Activated CD4-positive, alpha-beta T cell treated with anti-CD3 and anti-CD28 coated beads, Interleukin-2, amount 10 ng/mL, durations not matched to agents 24 days and 14 days (primary cell): ENCODE measurements at places on chromosomes 5 and 9. TPM values are rescaled to one million over a fixed set of nuclear protein-coding genes. Genes with fewer than 3 reads are reported as not detected.

DNA sequence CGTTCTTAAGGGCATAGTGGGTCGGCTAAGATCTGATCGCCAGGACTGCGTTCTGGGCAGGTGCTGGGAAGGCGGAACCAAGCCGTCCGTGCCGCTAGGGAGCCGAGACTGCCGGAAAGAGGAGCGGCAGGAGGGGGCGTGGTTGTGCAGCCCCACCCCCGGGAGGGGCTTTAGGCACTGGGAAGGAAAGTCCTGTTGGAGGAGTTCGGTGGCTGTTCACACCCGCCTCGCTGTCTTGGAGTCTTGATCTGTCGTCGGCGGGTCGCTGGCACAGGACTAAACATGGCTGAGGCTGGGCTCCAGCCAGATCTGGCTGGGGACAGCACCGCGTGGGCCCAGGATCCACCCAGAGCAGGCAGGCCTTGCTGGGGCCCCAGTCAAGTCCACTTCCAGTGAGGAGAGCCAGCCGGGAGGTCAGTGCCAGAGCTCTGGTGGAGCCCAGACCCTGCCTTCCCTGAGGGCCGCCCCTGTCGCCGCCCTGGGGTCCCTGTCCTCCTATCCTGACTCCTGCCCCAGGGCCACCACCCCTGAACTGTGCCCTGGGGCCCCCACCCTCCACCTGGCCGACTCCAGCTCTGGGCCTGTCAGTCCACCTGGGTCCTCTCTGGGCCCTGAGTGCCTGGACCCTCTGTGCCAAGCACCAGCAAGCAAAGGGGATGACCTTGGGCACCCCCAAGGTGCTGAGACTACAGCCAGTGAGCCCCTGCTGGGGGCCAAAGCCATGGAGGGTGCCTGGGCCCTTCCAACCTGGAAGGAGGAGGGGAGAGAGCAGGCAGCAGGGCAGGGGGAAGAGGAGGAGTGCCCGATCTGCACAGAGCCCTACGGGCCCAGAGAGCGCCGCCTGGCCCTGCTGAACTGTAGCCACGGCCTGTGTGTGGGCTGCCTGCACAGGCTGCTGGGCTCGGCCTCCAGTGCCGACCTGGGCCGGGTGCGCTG is 4.5 kb downstream of the RNF208 start:
- no peak overlapping the region for H3K4me3 ChIP-seq
- no peaks in the 10 kb centered on the region for H3K4me1 ChIP-seq
- peaks cover 4% of the 10 kb centered on the region for H3K36me3 ChIP-seq
- H3K27me3 ChIP-seq = no peaks in the 10 kb centered on the region
- H3K27ac ChIP-seq = no peak overlapping the region
- DNase-seq = no peak

Gene SLC1A1
- 0.17 TPM in 1 of 2 replicates, not detected in the other for total RNA-seq

DNA sequence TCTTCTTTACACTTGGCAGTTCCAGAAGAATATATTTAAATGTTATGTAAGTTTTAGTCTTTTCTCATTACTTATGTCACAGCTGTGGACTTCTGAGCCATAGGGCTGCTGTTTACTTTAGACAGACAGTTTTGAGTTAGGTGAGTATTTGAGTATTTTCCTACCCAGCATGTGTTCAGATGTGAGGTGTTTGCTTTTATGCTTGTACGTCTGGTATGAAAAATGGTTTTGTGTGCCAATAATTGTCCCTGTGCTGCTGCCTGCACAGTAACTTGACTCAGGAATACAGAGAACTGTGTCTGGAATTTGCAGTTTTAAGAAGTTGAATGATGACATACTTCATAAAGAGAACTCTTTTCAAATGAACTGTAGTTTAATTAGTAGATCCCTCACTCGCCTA is 20.8 kb downstream of the MEGF10 start:
- H3K4me1 ChIP-seq = no peaks in the 10 kb centered on the region
- no peak overlapping the region for H3K4me3 ChIP-seq
- no peak overlapping the region for H3K27ac ChIP-seq
- H3K27me3 ChIP-seq = peaks cover 14% of the 10 kb centered on the region
- no peak for DNase-seq
- no peaks in the 10 kb centered on the region for H3K36me3 ChIP-seq

GRCh38 chr5:12023614-12024241 is 119.5 kb upstream of the CTNND2 start:
- no peak overlapping the region for H3K4me3 ChIP-seq
- H3K36me3 ChIP-seq = no peaks in the 10 kb centered on the region
- no peaks in the 10 kb centered on the region for H3K4me1 ChIP-seq
- DNase-seq = no peak
- no peaks in the 10 kb centered on the region for H3K27me3 ChIP-seq
- no peak overlapping the region for H3K27ac ChIP-seq

Gene AK8
- total RNA-seq = 0.33 TPM in 1 of 2 replicates, not detected in the other

DNA sequence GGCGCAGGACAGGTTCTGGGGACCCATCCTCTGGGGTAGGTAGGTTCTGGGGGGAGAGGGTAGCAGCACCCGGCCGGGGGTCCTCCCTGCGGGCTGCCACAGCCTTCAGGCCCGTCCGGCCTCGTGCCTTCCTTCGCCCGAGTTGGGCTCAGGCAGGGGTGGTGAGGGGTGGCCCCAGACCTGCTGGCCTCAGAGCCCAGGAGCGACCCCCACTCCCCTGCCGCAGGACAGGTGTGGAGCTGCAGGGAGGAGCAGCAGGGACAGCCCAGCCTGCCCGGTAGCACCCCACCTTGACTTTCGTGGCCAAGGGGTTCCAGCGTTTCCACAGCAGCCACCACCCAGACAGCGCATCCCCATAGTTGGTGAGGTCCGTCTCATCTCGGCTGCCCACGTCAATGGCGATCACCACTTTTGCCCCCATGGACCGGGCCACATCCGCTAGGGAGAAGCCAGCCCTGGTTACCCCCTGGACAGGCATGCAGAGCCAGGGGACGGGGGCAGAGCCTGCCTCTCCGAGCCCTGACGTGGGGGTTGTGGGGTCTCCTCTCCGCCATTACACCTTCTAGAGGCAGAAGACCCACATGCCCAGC is 3.4 kb upstream of the NSMF start:
- no peak overlapping the region for H3K27ac ChIP-seq
- peak; percentile 62 for DNase-seq
- H3K4me1 ChIP-seq = peaks cover 2% of the 10 kb centered on the region
- H3K36me3 ChIP-seq = no peaks in the 10 kb centered on the region
- H3K27me3 ChIP-seq = no peaks in the 10 kb centered on the region

DNA sequence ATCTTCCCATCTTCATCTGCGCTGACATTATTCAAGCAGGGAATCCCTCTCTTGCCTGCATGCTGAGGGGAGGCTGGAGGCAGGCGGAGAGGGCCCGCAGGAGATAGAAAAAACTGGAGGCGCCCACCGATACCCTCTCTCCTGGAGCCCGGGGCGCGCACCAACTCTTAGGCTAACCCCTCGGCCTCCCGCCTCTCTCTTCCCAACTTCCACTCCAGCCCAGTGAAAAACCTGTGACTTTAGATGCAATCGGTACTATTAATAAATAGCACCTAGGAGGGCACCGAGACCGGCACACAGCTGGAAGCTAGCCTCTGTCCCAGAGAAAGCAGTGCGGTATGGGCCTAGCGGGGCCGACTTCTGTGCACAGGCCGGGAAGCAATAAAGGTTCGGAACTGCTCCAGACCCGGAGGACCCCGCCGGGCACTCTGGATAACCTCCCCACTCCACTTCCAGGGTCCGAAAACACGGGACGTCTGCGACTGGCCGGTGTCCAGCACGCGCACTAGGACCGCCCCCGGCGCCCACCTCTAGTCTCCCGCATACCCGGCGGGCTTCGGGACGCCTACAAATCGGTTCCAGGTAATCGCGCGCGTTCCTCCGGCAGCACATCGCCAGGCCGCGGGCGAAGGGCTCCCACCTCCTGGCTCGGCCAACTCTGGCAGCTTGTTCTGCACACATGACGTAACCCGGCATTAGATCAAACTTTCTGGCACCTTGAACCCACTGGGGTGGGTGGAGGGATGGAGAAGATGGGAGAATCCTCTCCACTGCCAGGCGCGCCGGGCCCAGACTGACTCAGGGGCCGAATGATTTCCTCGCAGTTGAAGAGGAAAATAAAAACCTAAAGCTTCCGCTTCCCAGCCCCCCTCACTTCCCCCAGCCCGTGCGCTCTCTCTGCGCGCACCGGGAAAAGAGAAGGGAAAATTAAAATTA is 1.4 kb downstream of the EFNA5 start:
- peak; percentile 56 for DNase-seq
- no peak overlapping the region for H3K27ac ChIP-seq
- H3K4me3 ChIP-seq = peak overlapping the region; percentile 51

DNA sequence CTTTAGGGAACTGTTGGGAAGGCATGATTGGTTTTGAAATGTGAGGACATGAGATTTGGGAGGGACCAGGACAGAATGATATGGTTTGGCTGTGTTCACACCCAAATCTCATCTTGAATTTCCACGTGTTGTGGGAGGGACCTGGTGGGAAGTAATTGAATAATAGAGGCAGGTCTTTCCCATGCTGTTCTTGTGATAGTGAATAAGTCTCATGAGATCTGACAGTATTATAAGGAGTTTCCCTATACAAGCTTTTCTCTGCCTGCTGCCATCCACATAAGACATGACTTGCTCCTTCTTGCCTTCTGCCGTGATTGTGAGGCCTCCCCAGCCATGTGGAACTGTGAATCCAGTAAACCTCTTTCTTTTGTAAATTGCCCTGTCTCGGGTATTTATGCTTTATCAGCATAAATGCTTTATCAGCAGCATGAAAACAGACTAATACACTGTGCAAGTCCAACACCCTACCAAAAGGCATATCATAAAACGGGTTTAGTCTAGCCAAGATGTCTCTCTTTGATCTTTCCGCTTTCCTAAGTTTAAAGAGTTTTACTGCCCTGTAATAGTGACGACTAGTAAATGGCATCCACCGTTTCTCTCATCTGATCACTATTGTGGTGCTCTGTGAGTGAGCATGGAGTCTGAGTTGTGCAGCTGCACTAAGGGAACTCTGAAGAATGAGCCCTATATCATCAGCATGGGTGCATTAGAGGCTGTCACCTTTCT is 12.9 kb upstream of the ZNF782 start:
- H3K36me3 ChIP-seq = no peaks in the 10 kb centered on the region
- no peak overlapping the region for H3K27ac ChIP-seq
- H3K4me3 ChIP-seq = no peak overlapping the region
- no peak for DNase-seq
- H3K27me3 ChIP-seq = peaks cover 9% of the 10 kb centered on the region

- no peaks in the 10 kb centered on the region for H3K36me3 ChIP-seq
- peaks cover 9% of the 10 kb centered on the region for H3K4me1 ChIP-seq
- H3K27ac ChIP-seq = no peak overlapping the region
Measured at GRCh38 chr9:89638893-89639292, 34.1 kb downstream of the GADD45G start.

Gene GOLM1
- 5.5 and 6.6 TPM in 2 replicates for total RNA-seq

Gene COL15A1
- 0.05 and 0.12 TPM in 2 replicates for total RNA-seq
